Tibial nerve (tissue), 4 donors: ENCODE measurements at places on chromosomes 2 and 18. TPM values are rescaled to one million over a fixed set of nuclear protein-coding genes. Genes with fewer than 3 reads are reported as not detected.
A peak's percentile ranks its signal among the peaks of the same experiment; 100 is the strongest.

DNA sequence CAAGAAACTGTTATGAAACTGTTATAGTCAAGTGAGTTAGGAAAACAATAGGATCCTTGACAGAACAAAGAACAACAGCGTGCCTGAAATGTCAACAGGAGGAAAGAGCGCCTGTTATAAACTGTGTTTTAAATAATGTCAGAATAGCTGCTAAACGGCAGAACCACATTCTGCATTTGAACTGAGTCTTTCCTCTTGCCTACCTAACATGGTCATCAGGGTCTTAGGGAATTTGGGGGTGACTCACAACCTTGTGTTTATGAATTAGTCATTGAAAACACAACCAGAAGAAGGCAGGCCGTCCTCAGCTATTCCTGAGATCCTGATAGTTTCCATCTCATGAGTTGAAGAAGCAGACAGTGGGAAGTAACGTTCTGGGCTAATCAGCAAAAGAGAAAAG lies 222.0 kb upstream of the FN1 start:
- peak; percentile 25 for DNase-seq

DNA sequence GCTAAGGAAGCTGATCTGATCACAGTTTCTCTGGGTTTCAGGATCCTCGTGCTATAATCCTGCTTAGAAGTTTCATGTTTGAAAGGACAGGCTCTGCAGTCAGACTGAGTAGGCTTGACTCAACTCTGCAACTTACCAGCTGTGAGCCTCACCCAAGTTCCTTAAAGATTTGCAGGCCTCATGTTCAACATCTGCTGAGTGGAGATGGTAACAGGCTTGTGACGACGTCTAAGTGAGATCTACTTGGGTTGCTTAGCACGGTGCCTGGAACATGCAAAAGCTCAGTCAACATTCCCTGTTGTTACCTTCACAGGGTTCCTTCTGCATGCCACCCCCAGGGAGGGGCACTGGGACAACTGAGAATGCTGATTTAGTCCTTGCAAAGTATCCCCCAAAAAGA lies 164.2 kb downstream of the C1D start:
- no peak for DNase-seq

- no peak for DNase-seq
Measured at GRCh38 chr2:160061944-160062291, 497 bp downstream of the PLA2R1 start.

- DNase-seq = no peak
Measured at GRCh38 chr2:168895771-168896170, 5.3 kb upstream of the G6PC2 start.

DNA sequence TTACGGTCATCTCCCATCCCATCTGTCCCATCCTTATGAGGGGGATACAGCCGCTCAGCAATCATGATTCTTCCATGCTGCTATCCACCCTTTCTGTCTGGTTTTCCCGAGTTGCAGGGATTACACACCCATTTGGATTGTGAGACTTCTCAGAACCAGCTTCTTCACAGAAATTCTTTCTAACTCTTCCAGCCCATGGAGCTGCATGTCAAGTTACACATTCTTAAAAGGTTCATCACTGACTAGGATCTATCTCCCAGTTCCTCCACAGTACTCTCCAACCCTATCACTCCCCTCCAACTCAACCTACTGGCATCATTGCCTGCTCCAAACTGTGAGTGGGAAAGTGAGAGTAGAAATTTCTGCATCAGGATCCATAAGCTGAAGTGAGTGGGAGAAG lies 558.2 kb upstream of the TNP1 start:
- no peak for DNase-seq

CRYBA2 gene
- total RNA-seq = not detected

CETN1 gene
- total RNA-seq = not detected
